Keratinocyte (primary cell): ENCODE measurements at places on chromosomes 2 and 18.

- no peak for DNase-seq
Measured at GRCh38 chr2:231480781-231481180, 16.5 kb upstream of the NCL start.

GRCh38 chr2:235421618-235422017 lies 72.2 kb upstream of the AGAP1 start:
- DNase-seq: no peak

- no peak for DNase-seq
Measured at GRCh38 chr2:167860082-167860481, 387.3 kb downstream of the STK39 start.

GRCh38 chr18:25229081-25229480 lies 122.9 kb downstream of the ZNF521 start:
- DNase-seq: no peak
